ENCODE measurements at places on chromosomes 2 and 18.

DNA sequence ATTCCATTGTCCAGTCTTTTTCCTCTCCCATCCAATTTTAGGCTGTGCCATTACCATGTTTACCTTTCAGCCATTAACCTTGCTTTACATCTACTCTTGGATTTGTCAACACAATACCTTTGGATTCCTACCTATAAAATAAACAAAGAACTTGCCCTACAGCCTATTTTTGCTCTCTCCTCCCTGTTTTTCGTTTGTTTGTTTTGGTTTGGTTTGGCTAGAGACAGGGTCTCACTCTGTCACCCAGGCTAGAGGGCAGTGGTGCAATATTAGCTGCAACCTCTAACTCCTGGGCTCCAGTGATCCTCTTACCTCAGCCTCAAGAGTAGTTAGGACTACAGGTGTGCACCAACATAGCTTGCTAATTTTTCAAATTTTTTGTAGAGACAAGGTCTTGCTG, 76.1 kb downstream of the SP100 start:
- DNase-seq, result no peak

DNA sequence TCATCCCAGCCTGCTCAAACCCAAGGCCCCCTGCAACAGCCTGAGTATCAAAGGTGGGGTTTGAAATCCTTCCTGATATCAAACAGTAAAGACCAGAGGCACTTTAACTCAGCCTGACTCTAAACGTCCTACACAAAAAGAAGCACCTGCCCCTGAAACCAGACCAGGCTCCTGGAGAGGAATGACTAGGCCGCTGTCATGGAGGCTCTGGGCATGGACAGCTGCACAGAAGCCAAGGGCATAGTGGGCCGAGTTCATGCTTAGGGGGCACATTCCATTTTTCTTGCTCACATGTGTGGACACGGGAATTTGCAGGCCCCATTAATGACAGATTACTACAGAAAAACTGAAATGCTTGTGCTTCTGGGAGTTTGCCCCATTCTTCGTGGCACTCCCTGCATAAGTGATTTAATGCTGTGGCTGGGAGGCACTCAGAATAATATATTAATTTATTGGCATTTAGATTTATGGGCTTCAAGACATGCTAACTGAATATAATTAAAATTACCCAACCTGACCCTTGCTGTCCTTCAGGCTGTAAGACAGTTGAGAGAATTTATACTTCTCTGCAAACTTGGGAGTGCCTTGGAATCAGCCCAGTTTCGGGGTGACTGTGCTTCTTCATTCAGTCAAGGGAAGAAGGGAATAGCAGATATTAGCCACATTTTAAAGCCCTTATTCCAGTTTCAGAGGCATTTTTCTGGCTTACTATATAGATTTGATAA, 105.5 kb downstream of the GYPC start:
- DNase-seq, result peak; percentile 40

DNA sequence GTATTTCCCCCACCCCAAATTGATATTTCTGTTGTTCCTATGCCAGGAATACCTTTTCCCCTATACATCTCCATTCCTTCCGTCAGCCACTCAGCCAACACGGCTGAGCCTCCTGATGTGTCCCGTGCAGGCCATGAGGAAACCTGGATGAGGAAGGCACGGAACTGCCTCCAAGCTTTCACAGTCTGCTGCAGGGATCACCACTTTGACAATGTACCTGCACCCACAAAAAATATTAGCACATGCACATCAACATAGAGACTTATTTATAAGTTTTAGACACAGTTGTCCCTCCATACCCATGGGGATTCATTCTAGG, 101.4 kb upstream of the PPP1CB start:
- DNase-seq, result no peak

DNA sequence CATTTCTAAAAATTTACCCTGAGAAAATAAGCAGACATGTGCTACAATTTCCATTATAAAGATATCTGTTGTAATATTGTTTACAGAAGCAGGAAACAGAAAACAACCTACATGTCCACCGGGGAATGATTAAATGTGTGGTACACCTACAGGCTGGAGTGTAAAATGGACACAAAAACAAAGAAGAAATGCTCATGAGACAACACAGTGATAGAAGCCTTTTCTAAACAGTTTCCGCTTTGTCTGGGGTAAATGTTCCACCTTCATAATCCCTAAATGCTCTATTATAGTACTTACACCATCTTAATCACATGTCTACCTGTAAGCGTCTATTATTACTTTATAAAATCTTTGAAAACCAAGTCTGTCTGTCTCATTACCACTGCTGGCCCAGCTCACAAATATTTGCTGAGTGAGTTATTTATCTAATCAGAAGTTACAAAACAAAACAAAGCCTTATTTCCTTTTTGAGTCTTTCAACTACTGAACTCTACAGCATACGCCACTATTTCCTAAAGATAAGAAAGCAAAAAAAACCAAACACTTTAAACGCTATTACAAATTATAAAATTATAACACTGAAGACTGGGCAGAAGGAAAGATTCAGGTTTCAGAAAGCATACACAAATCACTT, 95.3 kb downstream of the PIGN start:
- no peak for DNase-seq

DNA sequence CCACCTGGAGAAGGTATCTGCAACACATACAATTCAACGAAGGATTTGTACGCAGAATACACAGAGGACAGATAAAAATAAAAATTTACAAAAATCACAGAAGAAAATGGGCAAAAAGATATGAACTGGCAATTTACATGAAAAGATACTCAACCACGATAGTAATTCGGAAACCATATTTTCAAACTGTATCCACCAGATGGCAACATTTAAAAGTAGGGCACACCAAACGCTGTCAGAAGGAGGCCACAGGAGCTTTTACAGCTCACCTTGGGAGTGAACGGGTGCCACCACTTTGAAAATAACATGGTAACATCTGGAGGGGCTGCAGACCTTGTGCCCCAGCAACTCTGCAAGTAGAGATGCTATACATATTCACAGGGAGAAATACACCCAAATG, 9.8 kb downstream of the KIF1A start:
- peak; percentile 22 for DNase-seq

- no peak for DNase-seq
Observed at GRCh38 chr2:28231110-28231631, 161.5 kb upstream of the FOSL2 start.

GRCh38 chr2:71532327-71532726, 79.0 kb downstream of the DYSF start:
- DNase-seq, result no peak

DNA sequence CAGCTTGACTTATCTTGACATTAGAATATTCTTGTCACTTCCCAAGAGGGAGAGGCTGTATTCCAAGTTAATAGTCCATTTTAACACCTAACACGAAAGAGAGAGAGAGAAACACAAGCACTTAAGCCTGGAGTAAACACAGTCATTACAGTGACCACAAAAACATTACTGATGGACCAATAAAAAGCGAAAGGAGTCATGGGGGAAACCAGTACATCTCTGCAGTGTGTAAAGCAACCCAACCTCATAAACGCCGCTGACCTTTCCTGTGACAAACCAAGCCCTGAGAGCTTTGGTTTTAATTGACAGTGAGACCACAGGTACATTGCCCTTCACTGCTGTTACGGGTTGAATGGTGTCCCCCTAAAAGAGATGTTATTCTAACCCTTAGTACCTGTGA, 78.3 kb downstream of the SMAD4 start:
- DNase-seq, result no peak
